Naive thymus-derived CD4-positive, alpha-beta T cell (primary cell): ENCODE measurements at places on chromosomes 12 and 14.
A peak's percentile ranks its signal among the peaks of the same experiment; 100 is the strongest.

- H3K4me1 ChIP-seq = no peaks in the 10 kb centered on the region
- DNase-seq = no peak
- no peak overlapping the region for H3K4me3 ChIP-seq
Observed at GRCh38 chr12:42868291-42868690, 278.7 kb upstream of the PRICKLE1 start.

DNA sequence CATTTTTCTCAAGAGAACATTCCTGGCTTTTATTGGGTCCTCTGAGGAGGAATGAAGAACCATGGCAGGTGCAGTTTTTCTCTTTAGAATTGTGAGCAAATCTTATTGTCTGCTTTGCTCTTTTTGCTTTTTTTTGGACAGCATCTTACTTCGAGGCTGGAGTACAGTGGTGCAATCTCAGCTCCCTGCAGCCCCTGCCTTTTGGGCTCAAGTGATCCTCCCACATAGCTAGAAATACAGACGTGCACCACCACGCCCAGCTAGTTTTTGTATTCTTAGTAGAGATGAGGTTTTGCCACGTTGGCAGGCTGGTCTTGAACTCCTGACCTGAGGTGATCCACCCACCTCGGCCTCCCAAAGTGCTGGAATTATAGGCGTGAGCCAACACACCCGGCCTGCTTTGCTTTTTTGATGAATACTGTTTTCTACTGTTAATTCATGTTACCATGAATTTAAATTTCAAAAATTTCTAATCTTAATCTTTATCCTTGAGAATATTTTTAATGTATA is 71.5 kb downstream of the POLR3B start:
- no peaks in the 10 kb centered on the region for H3K27me3 ChIP-seq
- no peaks in the 10 kb centered on the region for H3K4me1 ChIP-seq
- H3K4me3 ChIP-seq = no peak overlapping the region
- no peak overlapping the region for H3K27ac ChIP-seq
- no peak for DNase-seq
- no peaks in the 10 kb centered on the region for H3K36me3 ChIP-seq

GRCh38 chr14:103296987-103297386 is 37.0 kb upstream of the EIF5 start:
- DNase-seq = no peak
- no peak overlapping the region for H3K4me3 ChIP-seq
- no peaks in the 10 kb centered on the region for H3K36me3 ChIP-seq
- no peaks in the 10 kb centered on the region for H3K4me1 ChIP-seq
- H3K27ac ChIP-seq = no peak overlapping the region

DNA sequence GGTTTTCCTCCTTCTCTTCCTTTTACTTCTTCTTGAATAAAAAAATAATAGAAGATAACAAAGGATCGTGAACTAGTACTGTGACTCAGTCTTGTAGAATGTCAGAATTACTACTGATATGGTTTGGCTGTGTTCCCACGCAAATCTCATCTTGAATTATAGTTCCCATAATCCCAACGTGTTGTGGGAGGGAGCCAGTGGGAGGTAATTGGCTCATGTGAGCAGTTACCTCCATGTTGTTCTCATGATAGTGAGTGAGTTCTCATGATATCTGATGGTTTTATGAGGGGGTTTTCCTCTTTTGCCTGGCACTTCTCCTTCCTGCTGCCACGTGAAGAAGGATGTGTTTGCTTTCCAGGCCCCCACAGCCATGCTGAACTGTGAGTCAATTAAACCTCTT is 549.6 kb downstream of the DIO2 start:
- no peak for DNase-seq
- H3K27ac ChIP-seq = no peak overlapping the region
- no peaks in the 10 kb centered on the region for H3K4me1 ChIP-seq
- no peak overlapping the region for H3K4me3 ChIP-seq
- H3K36me3 ChIP-seq = no peaks in the 10 kb centered on the region
- H3K27me3 ChIP-seq = no peaks in the 10 kb centered on the region

- H3K4me1 ChIP-seq = no peaks in the 10 kb centered on the region
- no peak overlapping the region for H3K27ac ChIP-seq
- H3K36me3 ChIP-seq = no peaks in the 10 kb centered on the region
- H3K4me3 ChIP-seq = no peak overlapping the region
Observed at GRCh38 chr12:100652488-100652887, 79.0 kb downstream of the GAS2L3 start.

DNA sequence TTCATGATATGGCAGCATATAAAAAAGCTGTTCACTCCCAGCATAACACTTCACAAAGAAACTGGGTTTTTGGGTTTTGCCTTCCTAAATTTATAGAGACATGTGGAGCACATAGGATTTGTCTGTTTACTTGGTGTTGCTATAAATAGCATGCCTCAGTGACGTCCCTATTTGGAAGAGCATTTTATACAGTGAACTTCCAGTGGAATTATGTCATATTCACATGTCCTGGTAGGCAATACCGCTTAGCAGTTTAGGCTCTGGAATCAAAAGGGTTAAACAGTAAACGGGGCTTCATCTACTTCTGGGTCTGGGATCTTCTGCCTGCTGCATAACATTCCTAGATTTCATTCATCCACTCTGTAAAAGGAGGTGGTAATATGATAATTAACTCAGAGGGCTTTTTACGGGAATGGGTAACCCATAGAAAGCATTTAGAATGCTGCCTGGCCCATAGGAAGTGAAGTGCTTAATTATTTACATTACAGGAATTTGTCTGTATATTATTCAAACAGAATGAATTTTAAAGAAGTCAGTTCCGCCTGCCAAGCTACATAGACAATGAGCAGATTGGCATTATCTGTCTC is 396.1 kb downstream of the TMTC2 start:
- no peaks in the 10 kb centered on the region for H3K36me3 ChIP-seq
- H3K4me1 ChIP-seq = no peaks in the 10 kb centered on the region
- no peaks in the 10 kb centered on the region for H3K27me3 ChIP-seq
- H3K4me3 ChIP-seq = no peak overlapping the region
- DNase-seq = no peak
- H3K27ac ChIP-seq = no peak overlapping the region

GRCh38 chr12:74563927-74564326 is 26.3 kb downstream of the ATXN7L3B start:
- H3K4me3 ChIP-seq = no peak overlapping the region
- H3K27me3 ChIP-seq = no peaks in the 10 kb centered on the region
- H3K27ac ChIP-seq = no peak overlapping the region
- DNase-seq = no peak

- H3K4me1 ChIP-seq = no peaks in the 10 kb centered on the region
- H3K4me3 ChIP-seq = no peak overlapping the region
- H3K27me3 ChIP-seq = no peaks in the 10 kb centered on the region
- H3K36me3 ChIP-seq = no peaks in the 10 kb centered on the region
- DNase-seq = no peak
Observed at GRCh38 chr12:69529021-69529420, 56.2 kb upstream of the CCT2 start.

DNA sequence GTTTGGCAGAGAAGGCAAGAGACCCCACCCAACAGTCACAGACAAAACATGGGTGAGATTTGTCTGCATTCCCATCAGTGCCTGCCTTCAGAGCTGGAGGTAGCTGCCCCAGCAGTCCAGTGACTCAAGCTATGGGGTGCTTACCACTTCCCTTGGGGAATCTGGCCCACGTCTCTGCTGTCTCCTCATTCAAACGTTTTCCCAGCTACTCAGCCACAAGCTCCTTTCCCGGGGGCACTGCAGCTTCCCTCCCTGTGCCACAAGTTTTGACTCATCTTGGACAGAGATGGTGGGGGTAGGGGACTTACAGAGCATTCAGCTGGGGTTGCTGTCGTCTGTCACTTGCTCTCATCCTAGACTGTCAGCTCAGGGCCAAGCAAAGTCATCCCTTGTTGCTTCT is 66.6 kb downstream of the FBXL14 start:
- H3K27me3 ChIP-seq = peaks cover 13% of the 10 kb centered on the region
- H3K36me3 ChIP-seq = no peaks in the 10 kb centered on the region
- H3K4me3 ChIP-seq = no peak overlapping the region
- no peak overlapping the region for H3K27ac ChIP-seq
- peaks cover 16% of the 10 kb centered on the region for H3K4me1 ChIP-seq
- DNase-seq = no peak

DNA sequence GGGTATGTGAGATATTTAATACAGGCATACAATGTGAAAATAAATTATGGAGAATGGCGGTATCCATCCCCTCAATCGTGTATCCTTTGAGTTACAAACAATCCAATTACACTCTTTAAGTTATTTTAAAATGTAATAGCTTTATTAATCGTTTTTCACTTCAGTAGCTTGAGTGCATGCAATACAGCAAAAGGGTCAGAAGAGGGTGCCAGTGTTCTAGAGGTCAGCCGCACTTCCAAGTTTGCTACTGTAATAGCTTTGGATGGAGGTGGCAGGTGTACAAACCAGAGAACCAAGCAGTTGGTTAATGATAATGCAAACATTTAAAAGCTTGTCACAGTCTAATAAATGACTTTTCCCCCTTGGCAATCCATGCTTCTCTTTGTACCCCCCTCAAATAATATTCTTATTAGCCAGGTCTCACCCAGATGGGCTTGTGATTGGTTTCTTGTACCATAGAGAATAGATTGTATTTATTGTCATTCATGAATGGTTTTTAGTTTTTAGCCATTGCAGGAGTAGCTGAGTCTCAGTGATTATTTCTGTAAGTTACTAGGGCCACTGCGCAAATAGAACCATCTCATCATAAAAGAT is 127.0 kb downstream of the ERC1 start:
- no peaks in the 10 kb centered on the region for H3K27me3 ChIP-seq
- no peak overlapping the region for H3K4me3 ChIP-seq
- no peaks in the 10 kb centered on the region for H3K36me3 ChIP-seq
- H3K4me1 ChIP-seq = peaks cover 7% of the 10 kb centered on the region
- no peak overlapping the region for H3K27ac ChIP-seq

- no peak overlapping the region for H3K27ac ChIP-seq
- H3K4me3 ChIP-seq = no peak overlapping the region
- DNase-seq = no peak
- H3K27me3 ChIP-seq = no peaks in the 10 kb centered on the region
- no peaks in the 10 kb centered on the region for H3K36me3 ChIP-seq
Observed at GRCh38 chr12:115273456-115273855, 589.5 kb upstream of the TBX3 start.

DNA sequence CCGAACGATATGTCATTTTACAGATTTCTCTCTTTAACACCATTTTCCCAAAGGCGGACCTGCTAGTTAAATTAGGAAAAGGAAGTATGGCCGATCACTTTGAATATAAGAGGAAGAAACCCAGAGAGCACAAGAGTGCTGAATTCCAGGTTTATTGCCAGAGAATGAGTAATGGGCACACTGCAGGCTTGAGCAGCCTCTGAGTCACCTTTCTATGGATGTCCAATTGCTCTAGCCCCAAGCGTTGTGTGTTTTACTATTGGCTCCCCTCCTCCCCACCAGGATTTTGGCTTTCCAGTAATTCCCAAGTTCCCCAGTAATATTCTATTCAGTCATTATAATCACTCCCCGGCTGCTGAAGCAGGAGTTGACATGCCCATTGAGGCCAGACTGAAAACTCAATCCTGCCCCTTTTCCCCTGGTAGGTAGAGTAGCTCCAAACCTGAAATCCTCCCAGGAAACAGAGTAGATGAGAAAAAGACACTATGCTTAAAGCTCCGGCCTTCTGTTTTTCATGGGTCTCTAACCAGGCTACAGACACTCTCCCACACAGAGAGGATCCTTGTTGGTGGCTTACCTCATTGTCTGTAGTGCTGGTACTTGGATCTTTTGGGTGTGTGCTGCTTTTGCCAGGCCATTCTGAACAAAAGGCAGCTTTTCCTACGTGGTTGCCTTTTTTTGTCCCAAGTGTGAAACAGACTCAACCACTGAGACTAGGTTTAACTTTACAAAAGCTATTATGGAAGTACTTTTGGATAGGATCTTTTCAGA is 704.3 kb upstream of the FLRT2 start:
- no peak overlapping the region for H3K4me3 ChIP-seq
- H3K27ac ChIP-seq = no peak overlapping the region
- no peaks in the 10 kb centered on the region for H3K27me3 ChIP-seq
- H3K4me1 ChIP-seq = no peaks in the 10 kb centered on the region

- H3K27me3 ChIP-seq = no peaks in the 10 kb centered on the region
- peaks cover 13% of the 10 kb centered on the region for H3K4me1 ChIP-seq
- no peak overlapping the region for H3K27ac ChIP-seq
Observed at GRCh38 chr14:68669111-68669511, 123.8 kb downstream of the ZFP36L1 start.

- no peak overlapping the region for H3K27ac ChIP-seq
- H3K4me1 ChIP-seq = peaks cover 17% of the 10 kb centered on the region
Observed at GRCh38 chr14:77014004-77014604, 14.4 kb downstream of the IRF2BPL start.

- DNase-seq = no peak
- H3K4me3 ChIP-seq = no peak overlapping the region
- no peak overlapping the region for H3K27ac ChIP-seq
- no peaks in the 10 kb centered on the region for H3K36me3 ChIP-seq
- no peaks in the 10 kb centered on the region for H3K27me3 ChIP-seq
Observed at GRCh38 chr14:63276492-63277342, 42.0 kb downstream of the GPHB5 start.

DNA sequence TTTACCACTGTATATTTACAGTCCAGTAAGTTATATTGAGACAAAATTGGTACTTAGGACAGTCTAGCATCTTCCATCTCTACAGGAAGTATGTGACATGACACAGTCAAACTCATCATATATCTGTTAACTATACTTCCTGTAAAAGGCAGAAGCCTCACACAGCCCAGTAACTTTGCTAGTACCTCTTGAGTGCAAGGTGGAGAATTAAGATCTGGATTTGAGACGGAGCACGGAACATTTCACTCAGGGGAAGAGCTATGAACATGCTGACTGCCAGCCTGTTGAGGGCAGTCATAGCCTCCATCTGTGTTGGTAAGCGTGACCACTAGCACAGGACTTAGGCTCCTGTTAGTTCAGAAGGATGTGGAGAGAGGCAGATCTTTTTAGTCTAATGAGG is 333.7 kb upstream of the OR4E1 start:
- peaks cover 4% of the 10 kb centered on the region for H3K4me1 ChIP-seq
- H3K27me3 ChIP-seq = no peaks in the 10 kb centered on the region
- H3K4me3 ChIP-seq = peak overlapping the region; percentile 36
- DNase-seq = no peak
- peak overlapping the region; percentile 51 for H3K27ac ChIP-seq

- no peak overlapping the region for H3K27ac ChIP-seq
- no peaks in the 10 kb centered on the region for H3K4me1 ChIP-seq
- no peaks in the 10 kb centered on the region for H3K27me3 ChIP-seq
- no peak for DNase-seq
- H3K36me3 ChIP-seq = no peaks in the 10 kb centered on the region
Observed at GRCh38 chr12:9099552-9100190, 16.0 kb downstream of the A2M start.

DNA sequence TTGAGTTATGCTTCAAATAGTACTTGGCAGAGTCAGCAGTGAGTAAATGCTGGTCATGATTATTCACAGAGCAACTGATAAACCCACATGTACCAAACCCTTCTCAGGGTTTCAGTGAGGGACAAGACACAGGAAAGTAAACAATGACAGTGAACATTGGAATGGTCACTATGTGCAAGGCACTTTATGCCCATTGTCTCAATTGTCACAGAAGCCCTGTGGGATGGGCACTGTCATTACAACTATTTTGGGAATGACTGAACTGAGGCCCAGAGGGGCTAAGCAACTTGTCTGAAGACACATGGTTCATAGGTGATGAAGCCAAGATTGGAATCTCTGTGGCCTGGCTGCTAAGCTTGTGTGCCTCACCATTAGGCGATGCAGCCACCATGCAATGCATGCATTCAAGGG is 238.5 kb downstream of the RBM19 start:
- H3K4me3 ChIP-seq = no peak overlapping the region
- H3K36me3 ChIP-seq = no peaks in the 10 kb centered on the region
- no peaks in the 10 kb centered on the region for H3K27me3 ChIP-seq
- H3K27ac ChIP-seq = no peak overlapping the region
